ENCODE measurements at places on chromosomes 7 and 10.

GRCh38 chr7:108246227-108246837, 116.2 kb upstream of the LAMB4 start:
- DNase-seq, result no peak

- no peak for DNase-seq
Measured at GRCh38 chr10:109982123-109982522, 25.7 kb upstream of the ADD3 start.

- DNase-seq, result no peak
Measured at GRCh38 chr10:17475661-17476060, 21.3 kb upstream of the ST8SIA6 start.

DNA sequence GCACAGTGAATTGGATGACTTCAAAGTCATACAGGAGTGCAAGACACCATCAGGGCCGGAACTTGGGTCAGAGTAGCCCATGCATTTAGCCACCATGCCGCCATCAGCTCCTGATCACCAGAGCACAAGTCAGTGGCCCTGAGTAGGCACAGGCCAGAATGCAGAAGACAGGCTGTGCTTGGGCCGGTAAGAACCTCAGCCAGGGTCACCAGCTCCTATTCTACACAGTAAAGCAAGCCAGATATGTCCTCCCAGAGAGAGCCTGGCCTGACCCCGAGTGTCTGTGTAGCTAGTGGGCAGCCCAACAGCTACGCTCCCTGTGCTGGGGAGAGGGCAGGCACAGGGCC, 44.5 kb upstream of the COL13A1 start:
- DNase-seq, result no peak

DNA sequence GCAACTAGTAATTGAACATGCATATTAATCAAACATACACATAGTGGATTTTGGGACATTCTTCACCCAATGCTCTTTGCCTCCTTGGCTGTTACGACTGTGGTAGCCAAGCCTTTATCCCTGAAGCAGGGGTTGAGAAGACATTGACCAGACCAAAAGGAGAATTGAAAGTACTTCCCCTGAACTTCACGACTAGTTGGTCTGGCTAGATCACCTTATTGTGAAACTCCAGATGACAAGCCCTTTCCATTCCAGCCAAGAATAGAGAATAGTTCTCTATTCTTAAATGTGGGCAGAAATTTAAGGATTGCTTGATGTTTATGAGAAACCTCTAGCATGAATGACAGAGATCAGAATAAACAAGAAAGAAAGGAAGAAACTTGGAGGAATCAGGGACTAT, 97.0 kb downstream of the LRMDA start:
- DNase-seq, result no peak

DNA sequence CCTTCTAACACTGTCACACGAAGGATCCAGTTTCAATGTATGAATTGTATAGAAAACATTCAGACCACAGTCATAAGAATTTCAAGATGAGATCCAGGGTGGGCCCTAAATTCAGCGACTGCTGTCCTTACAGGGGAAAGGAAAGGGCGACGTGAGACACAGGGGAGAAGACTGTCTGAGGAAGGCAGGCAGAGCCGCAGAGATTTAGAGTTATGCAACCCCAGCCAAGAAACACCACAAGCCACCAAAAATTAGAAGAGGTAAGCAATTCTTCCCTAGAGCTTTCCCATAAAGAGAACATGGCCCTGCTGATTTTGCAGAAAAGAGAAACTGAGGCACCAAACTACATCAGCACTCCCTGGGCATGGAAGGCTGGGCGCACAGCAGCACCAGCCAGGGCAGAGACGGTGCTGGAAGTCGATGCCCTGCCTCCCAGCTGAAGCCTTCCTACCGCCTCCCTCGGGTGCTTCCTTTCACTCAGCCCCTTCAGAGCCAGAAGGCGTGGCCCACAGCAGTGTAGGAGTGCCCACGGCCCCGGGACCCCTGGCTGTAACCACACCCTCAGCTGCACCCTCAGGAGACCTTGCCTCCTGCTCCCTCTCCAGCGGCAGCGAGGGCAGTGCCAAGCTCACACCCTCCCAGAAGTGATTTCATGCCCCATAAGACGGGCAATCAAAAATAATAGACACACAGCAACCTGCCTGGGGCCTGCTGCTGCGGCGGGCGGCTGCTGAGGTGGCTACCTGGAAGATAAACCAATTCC, 81.0 kb upstream of the LRRC4 start:
- DNase-seq, result no peak

DNA sequence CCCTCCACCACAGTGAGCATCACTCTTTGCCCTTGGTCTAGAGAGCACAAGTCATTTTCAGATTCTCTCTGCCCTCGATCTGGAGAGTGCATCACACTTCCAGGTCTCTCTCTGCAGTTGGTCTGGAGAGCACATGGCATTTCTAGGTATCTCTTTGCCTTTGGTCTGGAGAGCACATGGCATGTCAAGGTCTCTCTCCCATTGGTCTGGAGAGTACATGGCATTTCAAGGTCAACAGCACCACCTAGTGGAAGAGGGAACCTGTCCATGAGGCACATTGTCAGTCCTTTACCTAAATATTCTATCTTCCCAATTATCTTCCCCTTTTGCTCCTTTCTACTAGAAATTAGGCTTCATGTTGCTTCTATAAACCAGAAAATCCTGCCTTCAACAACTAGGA, 1139.4 kb downstream of the XPNPEP1 start:
- DNase-seq, result no peak

DNA sequence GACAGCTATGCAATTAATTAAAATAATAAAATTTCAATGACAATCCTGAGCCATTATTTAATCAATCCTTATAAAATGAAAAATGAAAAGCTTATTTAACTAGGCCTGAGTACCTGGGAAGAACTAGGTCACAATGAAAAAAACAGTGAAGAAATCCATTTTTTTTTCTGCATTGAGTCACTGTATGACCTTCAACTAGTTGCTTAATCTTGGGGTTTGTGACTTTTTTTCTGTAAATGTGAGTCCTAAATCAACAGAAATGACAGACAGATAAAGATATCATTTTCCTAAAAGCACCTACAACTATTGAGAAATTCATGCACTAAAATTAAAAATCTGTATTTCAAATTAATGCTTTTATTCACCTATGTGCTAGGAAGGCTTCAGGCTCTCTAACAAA, 96.8 kb downstream of the TMEM26 start:
- DNase-seq, result no peak

GRCh38 chr7:49839863-49840645, 66.6 kb downstream of the VWC2 start:
- DNase-seq, result no peak

GRCh38 chr7:6529643-6530042, 21.6 kb downstream of the GRID2IP start:
- DNase-seq, result no peak

DNA sequence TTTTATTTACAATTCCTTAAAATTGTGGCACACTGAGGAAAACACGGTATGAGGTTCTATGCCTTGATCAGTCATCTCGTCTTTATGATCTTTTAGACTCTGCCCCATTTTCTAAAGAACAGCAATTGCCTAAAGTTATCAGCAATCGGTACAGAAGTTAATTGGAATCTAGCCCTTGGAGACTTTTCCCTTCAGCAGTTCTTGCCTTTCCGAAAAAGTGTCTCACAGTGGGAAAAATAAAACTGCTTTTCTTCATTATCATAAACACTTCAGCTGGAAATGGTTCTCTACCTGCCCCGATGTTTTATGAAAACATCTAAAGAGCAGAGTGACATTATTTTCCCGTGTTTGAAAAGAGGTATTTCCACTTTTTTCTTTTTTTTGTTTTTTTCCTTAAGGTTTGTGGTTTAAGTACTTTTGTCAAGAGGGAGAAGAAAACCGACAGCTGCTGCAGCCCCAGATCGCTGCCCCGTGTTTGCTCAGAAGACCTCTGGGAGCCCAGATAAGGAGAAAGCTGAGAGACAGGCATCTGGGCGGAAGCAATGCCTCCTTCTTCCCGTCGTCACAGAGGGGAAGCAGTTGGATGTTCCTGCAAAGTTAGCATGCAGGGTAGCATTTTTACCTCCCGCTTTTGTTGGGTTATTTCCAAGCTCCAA, 149.7 kb downstream of the FRMD4A start:
- DNase-seq, result no peak

GRCh38 chr10:119734396-119735332, 8.8 kb downstream of the INPP5F start:
- no peak for DNase-seq

DNA sequence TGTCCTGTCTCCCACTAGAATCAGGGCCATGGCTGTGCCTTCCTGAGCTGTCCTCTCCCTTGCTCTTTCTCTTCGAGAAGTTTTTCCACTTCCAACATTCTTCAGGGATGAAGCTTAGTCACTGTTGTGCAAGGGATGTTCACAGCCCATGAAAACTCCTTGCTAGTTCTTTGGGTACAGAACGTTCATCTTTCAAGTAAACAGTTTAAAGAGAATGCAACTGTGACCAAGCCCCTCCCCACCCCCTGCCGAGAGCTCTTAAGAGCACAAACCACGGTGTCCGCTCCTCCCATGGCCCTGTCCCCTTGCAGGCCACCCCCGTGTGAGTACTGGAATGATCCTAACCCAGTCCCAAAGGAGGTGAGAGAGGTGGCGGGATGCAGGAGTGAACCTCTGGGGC, 161.1 kb upstream of the RHEB start:
- DNase-seq, result no peak

DNA sequence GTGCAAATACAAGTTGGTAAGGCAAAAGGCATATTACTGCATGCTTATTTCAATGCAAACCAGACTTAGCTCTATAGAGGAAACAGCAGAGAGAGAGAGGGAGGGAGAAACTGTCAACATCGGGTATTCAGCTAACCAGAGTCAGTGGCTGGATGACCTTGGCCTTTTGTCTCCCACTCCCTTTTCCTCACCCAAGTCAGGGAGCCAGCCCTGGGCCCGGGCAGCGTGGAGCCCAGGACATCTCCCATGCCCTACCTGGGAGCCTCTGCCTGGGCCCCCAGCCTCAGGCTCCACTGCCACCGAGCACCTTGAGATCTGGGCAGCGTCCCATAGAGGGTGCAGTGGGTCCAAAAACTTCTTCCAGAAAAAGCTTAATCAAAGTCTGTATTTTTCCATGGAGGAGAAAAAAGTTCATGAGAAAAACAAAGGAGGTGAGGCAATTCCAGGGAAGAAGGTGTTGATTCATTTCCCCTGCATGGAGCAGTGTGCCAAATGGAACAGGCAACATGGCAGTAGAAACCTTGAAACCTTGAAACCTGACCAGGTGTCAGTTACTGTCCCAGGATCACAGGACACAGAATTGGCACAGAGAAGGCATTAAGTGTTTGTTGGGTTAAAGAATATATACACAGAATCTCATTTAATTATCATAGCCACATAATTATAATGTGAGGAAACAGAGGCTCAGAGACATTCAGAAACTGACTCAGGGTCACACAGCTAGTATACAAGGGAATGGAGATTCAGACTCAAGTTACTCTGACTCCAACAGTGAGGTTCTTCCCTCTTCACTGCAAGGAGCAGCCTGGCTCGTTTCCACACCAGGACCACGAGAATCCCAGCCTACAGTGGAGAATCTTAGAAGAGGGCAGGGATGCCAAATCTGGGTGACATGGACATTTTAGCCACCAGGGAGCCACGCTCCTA, 5.8 kb upstream of the NCOA4 start:
- DNase-seq, result no peak

GRCh38 chr7:126803060-126803665, 449.6 kb downstream of the GRM8 start:
- peak; percentile 71 for DNase-seq

DNA sequence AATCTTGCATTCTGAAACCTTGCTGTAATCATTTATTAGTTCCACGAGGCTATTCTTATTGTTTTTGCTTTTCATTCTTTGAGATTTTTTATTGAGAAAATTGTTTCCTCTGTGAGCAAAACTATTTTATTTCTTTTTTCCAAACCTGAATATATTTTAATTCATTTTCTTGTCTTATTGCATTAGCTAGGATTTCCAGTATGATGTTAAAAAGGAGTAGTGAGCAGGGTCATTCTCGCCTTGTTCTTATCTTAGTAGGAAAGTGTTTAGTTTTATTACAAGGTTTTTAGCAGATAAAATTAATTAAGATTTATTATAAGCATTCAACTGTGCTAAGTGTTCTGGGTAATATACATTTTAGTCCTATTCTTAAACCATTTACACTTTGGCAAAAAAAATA, 214.6 kb upstream of the KLF6 start:
- no peak for DNase-seq

DNA sequence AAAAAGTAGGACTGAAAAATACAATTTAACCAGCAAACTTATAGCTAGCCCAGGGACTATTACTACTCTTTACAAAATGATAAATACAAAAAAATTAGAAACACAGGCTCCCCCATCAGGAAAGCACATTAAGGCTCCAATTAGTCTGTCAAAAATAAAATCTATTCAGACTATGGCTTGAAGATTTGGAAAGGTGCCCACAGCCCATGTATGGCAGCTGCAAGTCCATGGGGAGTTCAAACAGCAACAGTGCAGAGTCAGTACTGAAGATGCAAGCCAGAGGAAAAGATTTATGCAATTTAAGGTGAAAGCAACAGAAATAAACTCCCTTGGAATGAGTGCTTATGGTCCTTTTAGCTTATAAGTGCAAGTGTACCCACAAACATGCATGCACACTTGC, 29.7 kb downstream of the IMMP2L start:
- DNase-seq, result peak; percentile 34

- no peak for DNase-seq
Measured at GRCh38 chr7:135971366-135971725, 5.8 kb downstream of the MTPN start.

- DNase-seq, result no peak
Measured at GRCh38 chr10:69335063-69335587, 56.8 kb downstream of the HK1 start.

Data from NCI-H187 treated with DMSO at 0.1 percent for 48 hours (cell line).